Lung (tissue), 17 donors: ENCODE measurements at places on chromosomes 5 and 9. TPM values are rescaled to one million over a fixed set of nuclear protein-coding genes. Genes with fewer than 3 reads are reported as not detected.

- no peaks in the 10 kb centered on the region for H3K36me3 ChIP-seq
- H3K4me3 ChIP-seq: no peak overlapping the region
- H3K27me3 ChIP-seq: no peaks in the 10 kb centered on the region
- no peak for DNase-seq
Observed at GRCh38 chr9:89753472-89754055, 148.8 kb downstream of the GADD45G start.

DNA sequence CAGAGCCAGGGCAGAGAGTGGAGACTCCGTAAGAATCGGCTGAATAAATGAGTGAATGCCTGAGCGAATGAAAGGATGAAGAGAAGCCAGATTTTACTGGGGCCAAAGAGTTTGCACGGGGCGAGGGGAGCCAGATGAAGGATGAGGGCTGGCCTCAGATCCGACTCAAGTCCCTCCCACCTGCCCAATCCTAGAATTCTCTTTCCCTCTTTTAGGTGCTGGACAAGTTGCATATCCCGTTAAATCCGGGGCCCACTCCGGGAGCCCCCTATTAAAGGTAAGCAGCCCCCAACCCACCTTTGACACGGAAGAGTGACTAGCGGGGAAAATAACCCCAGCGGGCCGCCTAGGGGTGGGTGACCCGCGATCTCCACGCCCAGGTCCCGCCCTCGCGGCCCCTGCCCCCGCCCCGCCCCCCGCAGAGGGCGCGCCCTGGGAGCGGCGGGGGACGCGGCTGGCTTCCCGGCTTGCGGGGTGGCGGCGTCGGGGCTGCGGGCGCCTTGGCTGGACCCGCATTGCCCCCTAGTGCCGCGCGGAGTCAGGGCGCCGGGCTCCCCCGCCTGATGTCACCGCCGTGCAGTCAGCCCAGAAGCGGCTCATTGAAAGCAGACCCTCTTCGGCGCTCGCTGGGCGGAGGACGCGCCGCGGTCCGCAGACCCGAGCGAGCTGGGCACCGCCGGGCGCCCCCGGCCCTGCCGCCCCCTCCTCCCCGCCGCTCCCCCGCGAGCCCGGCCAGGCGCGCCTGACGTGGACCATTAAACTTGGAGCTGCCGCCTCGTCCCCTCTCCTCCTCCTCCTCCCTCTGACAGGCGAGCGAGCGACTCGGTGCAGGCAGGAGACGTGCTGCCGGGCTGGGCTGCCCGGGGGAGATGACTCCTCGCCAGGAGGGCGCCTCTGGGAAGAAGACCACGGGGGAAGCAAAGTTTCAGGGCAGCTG, at the start of gene ADRA1B:
TSS of gene ADRA1B (plus strand) at position 579 of the 937 bp plus-strand sequence. CDS start 424 bp downstream, outside the sequence.
- no peaks in the 10 kb centered on the region for H3K27me3 ChIP-seq
- no peaks in the 10 kb centered on the region for H3K36me3 ChIP-seq
- peak; percentile 79 for DNase-seq
- peak within 1 kb of the TSS; percentile 12 for H3K4me3 ChIP-seq
- no peaks in the 10 kb centered on the region for H3K4me1 ChIP-seq
- no peak within 1 kb of the TSS for H3K27ac ChIP-seq

GRCh38 chr5:164361986-164362385, 856.6 kb downstream of the MAT2B start:
- DNase-seq: no peak
- H3K4me1 ChIP-seq: no peaks in the 10 kb centered on the region
- H3K4me3 ChIP-seq: no peak overlapping the region

- H3K4me1 ChIP-seq: peaks cover 13% of the 10 kb centered on the region
- no peaks in the 10 kb centered on the region for H3K27me3 ChIP-seq
- no peak for DNase-seq
- no peak overlapping the region for H3K4me3 ChIP-seq
- H3K27ac ChIP-seq: no peak overlapping the region
- no peaks in the 10 kb centered on the region for H3K36me3 ChIP-seq
Observed at GRCh38 chr9:124517600-124517999, 10.4 kb upstream of the NR5A1 start.

DNA sequence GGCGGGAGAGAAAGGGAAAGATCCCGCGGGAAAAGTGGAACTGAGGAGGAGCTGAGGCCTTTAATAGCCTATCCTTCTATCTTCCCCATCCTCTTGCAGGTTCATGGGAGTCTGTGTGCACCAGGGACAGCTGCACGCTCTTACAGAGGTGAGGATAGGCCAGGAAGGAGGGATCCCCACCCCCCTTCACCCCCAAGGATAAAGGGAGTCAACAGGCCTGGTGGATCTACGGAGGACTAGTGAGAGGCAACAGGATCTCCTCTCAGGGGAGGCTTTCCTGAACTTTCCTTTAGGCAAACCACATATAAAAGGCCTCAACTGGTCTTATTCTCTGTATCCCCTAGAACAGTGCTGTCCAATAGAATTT, 1.1 kb downstream of the TESK1 start:
- DNase-seq: no peak
- H3K27me3 ChIP-seq: no peaks in the 10 kb centered on the region
- H3K4me1 ChIP-seq: peaks cover 14% of the 10 kb centered on the region
- H3K4me3 ChIP-seq: peak overlapping the region; percentile 64
- H3K36me3 ChIP-seq: peaks cover 23% of the 10 kb centered on the region

- H3K27ac ChIP-seq: no peak overlapping the region
- no peaks in the 10 kb centered on the region for H3K27me3 ChIP-seq
- no peaks in the 10 kb centered on the region for H3K36me3 ChIP-seq
- peak; percentile 93 for DNase-seq
Observed at GRCh38 chr5:154302161-154302560, 111.6 kb downstream of the GALNT10 start.

DNA sequence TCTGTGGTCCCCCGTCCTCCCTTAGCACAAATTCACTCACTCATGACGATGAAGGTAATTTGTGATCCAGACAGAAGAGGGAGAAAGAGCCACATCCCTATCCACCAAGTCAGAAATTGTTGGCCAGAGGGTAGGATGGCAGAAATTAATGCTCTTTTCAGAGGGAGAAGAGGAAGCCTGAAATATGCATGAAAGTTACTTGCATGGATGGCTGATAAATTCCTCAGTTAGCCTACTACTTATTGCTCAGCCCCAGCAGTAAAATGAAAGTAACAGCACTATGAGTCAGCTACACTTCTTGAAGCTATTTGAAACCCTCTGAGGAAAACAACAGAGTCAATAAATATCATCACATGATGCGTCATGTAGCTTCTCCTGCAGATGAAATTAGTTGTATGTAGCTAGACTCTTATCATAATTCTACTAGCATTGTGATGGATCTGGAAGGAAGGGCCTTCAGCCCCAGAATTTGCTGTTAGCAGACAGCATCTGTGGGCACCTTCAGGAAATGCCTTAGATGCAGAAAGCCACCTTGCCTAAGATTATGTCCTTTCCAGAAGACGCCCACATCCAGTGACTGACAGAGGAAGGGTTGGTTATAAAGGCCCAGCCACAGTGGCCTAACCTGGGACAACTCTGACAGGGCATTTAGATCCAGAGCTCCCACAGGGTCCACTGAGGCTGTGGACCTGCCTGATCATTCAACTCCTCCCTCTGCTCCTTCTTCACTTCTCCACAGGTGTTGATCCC, 81.2 kb upstream of the CCDC112 start:
- no peaks in the 10 kb centered on the region for H3K36me3 ChIP-seq
- H3K4me3 ChIP-seq: no peak overlapping the region
- no peaks in the 10 kb centered on the region for H3K27me3 ChIP-seq
- DNase-seq: peak; percentile 20

GRCh38 chr9:99998266-99998665, 91.8 kb downstream of the STX17 start:
- no peak overlapping the region for H3K27ac ChIP-seq
- no peaks in the 10 kb centered on the region for H3K27me3 ChIP-seq
- no peak for DNase-seq
- no peaks in the 10 kb centered on the region for H3K4me1 ChIP-seq

DNA sequence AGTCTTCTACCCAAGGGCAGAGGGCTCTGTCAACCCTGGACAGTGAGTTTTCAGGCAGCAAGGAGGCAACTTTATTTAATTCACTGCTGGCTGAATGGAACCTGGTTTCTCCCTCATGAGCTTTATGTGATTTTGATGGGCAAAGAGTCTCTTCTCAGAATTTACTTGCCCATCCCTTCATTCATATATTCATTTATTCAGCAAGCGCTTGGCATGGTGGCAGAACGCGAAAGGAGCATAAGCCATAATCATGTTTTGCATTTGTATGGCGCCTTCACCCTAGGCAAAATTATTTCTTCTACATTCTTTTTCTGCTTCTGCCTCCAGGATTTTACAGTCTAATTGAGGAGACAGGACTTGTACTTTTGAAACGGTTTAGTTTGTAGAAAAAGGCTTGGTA, 8.0 kb downstream of the DELE1 start:
- no peaks in the 10 kb centered on the region for H3K4me1 ChIP-seq
- no peak for DNase-seq
- H3K36me3 ChIP-seq: peaks cover 66% of the 10 kb centered on the region
- H3K4me3 ChIP-seq: no peak overlapping the region
- H3K27me3 ChIP-seq: no peaks in the 10 kb centered on the region

DNA sequence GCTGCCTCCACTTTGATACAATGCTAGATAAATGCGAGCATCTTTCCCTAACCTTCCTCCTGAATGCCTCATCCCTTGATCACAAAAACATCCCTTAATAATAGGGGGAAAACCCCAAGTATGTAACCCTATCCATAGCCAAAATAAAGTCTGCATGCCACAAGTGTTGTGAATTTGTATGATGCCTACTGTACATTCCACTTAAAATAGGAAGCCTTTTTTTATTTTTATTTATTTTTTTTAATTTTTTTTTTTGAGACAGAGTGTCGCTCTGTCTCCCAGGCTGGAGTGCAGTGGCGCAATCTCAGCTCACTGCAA, 207.0 kb downstream of the AOPEP start:
- H3K27ac ChIP-seq: no peak overlapping the region
- H3K36me3 ChIP-seq: no peaks in the 10 kb centered on the region
- no peak overlapping the region for H3K4me3 ChIP-seq
- DNase-seq: no peak

GRCh38 chr5:37774912-37775483, 64.8 kb downstream of the GDNF start:
- no peak overlapping the region for H3K27ac ChIP-seq
- no peak for DNase-seq
- no peak overlapping the region for H3K4me3 ChIP-seq
- no peaks in the 10 kb centered on the region for H3K4me1 ChIP-seq
- no peaks in the 10 kb centered on the region for H3K36me3 ChIP-seq
- no peaks in the 10 kb centered on the region for H3K27me3 ChIP-seq

DNA sequence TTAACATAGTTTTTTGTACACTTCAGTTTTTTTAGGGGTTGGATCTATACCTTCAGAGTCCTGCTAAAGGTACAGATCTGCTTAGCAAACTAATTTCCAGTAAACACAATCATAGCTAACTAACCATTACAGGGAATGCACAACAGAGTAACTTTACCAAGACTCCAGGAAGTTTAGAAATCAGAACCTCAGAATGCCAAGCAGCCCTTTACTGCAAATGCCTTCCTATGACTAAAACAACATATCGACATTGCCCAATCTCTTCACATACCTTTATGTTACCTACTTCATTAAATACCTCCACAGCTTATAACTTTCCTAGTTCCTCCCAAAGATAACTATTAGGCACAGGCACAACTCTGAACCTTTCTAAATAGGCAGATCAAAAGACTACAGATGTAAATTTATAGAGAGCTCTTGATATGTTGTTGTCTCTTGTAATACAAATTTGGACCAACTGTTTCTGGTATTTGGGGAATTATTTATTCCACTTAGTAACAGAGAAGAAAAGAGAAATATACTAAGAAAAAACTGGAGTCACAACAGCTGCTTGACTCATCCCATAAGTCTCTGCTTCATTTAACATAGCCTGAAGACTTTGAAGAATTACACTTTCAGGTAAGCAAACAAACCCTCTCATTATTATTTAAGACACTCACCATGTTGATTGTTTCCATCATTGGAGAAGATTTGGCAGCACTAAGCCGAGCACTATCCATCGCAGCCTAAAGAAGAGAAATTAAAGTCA, 46.0 kb upstream of the OR2K2 start:
- no peaks in the 10 kb centered on the region for H3K4me1 ChIP-seq
- no peak overlapping the region for H3K27ac ChIP-seq
- peaks cover 17% of the 10 kb centered on the region for H3K36me3 ChIP-seq
- DNase-seq: no peak
- H3K27me3 ChIP-seq: no peaks in the 10 kb centered on the region

DNA sequence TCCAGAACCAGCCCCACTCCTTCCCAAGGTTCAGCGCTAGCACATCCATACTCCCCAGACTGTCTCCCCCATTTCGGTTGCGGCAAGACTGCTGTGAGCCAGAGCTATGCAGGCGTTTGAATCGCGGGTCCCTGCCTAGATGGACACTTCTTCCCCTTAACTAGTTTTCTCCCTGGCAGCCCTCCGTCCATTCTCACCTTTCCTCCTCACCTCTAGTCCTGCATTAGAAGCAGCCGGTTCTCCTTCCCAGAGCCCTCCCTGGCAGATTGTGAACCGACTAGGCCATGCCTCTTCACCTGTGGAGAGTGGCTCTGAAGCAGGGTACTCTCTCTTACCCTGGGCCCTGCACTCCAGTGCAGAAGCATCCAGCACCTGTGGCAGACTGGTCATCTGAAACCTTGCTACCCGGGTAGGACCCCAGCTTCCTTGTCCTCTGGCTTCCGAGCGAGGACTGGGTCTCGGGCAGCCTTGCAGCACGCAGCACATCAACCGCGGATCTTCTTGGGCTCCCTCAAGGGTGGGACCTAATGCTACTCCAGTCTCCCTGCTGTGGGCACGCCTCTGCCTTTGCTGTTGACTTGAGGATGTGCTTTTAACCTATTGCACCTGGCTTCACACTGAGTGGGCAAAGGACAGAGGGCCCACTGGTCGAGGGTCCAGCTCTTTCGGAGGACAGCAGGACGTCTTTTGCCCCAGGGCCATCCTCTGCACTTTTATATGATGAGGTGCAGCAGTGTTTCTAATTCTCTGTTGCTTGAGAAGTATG, 183.6 kb downstream of the AOPEP start:
- H3K27me3 ChIP-seq: no peaks in the 10 kb centered on the region
- H3K4me1 ChIP-seq: peaks cover 11% of the 10 kb centered on the region
- H3K4me3 ChIP-seq: no peak overlapping the region
- H3K27ac ChIP-seq: no peak overlapping the region
- no peak for DNase-seq

- peaks cover 1% of the 10 kb centered on the region for H3K4me1 ChIP-seq
- no peak for DNase-seq
- no peak overlapping the region for H3K27ac ChIP-seq
Observed at GRCh38 chr5:96978812-96979449, 43.1 kb downstream of the LNPEP start.

DNA sequence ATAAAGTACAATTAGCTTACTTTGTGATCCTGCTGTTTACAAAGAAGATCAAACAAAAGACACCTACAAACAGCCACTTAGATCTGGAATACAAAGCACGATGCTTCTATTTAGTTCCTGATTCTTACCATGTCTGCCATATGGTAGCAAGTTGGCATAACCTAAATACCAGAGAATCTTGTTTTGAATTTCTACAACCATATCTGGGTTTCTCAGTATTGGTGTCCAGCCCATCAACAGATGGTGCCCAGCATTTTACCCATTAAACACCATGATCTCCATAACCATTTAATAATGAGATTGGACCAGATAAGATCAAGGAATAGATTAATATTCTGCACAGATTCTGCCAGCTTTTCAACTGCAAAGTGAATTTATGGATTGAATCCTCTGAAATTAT, 29.8 kb downstream of the SLC24A2 start:
- no peak for DNase-seq
- H3K4me3 ChIP-seq: no peak overlapping the region
- H3K36me3 ChIP-seq: no peaks in the 10 kb centered on the region

The SLC24A2 gene
- total RNA-seq: 0.20 TPM

The IFNA13 gene
- not detected for total RNA-seq

The LCN9 gene
- not detected for total RNA-seq

The SPAG8 gene
- total RNA-seq: 11.1 TPM

The MAPKAP1 gene
- total RNA-seq: 53.0 TPM

The HTR1A gene
- not detected for total RNA-seq

The TAF11L5 gene
- total RNA-seq: not detected

The CARTPT gene
- not detected for total RNA-seq
